ENCODE measurements at places on chromosomes 3 and 15. TPM values are rescaled to one million over a fixed set of nuclear protein-coding genes. Genes with fewer than 3 reads are reported as not detected.

Gene TM4SF18
- 0.46 TPM for total RNA-seq

Gene CCNL1
- total RNA-seq, result 116 TPM

Gene ATP13A4
- total RNA-seq, result 0.89 TPM

Gene CCR8
- not detected for total RNA-seq

Gene ITIH1
- total RNA-seq, result not detected

Gene LRRC3B
- not detected for total RNA-seq

Gene MAGI1
- 28.2 TPM for total RNA-seq

Gene SENP2
- total RNA-seq, result 50.5 TPM

Gene SH2D7
- not detected for total RNA-seq

Gene RBPMS2
- not detected for total RNA-seq

Gene ANKUB1
- total RNA-seq, result not detected

Gene MYD88
- total RNA-seq, result 16.5 TPM

Gene SPRED1
- total RNA-seq, result 57.9 TPM

Gene ACKR4
- under 0.01 TPM for total RNA-seq

Gene ONECUT1
- total RNA-seq, result not detected

Gene NEDD4
- total RNA-seq, result 47.4 TPM

Gene PLA2G4E
- not detected for total RNA-seq

Gene TRAT1
- total RNA-seq, result not detected

Gene GABRR3
- not detected for total RNA-seq

Gene PAQR5
- 0.09 TPM for total RNA-seq

Gene CFAP92
- 0.05 TPM for total RNA-seq

Gene DUOXA2
- not detected for total RNA-seq

Gene PCOLCE2
- total RNA-seq, result 29.4 TPM

Gene MYZAP
- under 0.01 TPM for total RNA-seq

Gene CCDC9B
- 37.7 TPM for total RNA-seq

Gene LRRN1
- not detected for total RNA-seq

Gene ITPKA
- 0.59 TPM for total RNA-seq

Gene CRABP1
- not detected for total RNA-seq

Gene NME9
- total RNA-seq, result not detected

Gene TNFSF10
- total RNA-seq, result not detected

Gene GORASP1
- 49.5 TPM for total RNA-seq

Gene SELENOT
- 200 TPM for total RNA-seq

Gene CEMIP
- total RNA-seq, result 3.9 TPM

Gene C3orf49
- not detected for total RNA-seq

Gene FOXB1
- total RNA-seq, result not detected

Gene RPN1
- total RNA-seq, result 498 TPM

Gene EPB42
- not detected for total RNA-seq

Gene DNASE1L3
- total RNA-seq, result not detected

Gene MKRN3
- not detected for total RNA-seq

Measured in smooth muscle cell of the umbilical artery (primary cell).